ENCODE measurements at places on chromosomes 6 and 20. TPM values are rescaled to one million over a fixed set of nuclear protein-coding genes. Genes with fewer than 3 reads are reported as not detected.

DNA sequence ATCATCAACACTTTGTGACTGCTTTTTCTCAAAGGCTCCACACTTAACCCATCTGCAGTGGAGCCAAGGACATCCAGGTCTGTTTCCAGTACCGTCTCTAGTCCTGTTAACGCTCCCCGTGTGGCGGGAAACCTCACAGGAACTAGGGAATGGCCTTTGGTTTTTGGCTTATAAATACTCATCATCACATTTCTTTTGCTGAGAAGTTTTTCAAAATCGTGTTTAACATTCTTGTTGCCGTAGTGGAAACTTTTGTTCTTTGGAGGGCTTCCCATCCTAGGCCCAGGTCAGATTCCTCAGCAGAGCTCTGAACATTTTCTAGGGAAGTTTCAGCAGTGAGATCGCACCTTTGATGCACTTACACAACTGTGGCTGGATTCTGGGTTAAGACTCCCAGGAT, 24.6 kb downstream of the DAAM2 start:
- no peak for DNase-seq

DNA sequence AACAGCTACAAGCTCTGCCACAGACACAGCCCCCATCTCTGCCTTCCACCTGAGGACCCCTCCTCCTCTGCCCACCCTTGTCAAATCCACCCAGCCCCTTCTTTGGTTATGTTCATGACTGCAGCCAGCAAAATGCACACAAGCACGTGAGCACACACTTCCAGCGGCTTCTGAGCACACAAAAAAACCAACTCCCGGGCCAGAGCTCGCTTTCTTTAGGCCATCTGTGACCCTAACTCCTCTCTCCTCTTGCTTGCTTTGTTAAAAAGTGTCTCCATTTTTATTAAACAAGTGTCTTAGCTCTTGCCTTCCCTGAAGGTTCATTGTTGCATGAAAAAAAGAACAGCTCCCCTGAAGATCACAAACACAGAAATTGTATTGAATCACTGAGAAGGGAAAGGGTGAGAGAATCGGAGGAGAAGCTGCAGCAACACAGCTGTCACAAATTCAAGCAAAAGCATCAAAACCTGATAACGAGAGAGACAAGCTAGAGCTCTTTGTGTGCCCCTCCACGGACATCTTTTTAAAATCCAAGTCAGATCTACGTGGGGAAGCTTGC, 142.1 kb downstream of the CD83 start:
- no peak for DNase-seq

Gene RIPOR3
- 7.5 TPM for polyA plus RNA-seq

DNA sequence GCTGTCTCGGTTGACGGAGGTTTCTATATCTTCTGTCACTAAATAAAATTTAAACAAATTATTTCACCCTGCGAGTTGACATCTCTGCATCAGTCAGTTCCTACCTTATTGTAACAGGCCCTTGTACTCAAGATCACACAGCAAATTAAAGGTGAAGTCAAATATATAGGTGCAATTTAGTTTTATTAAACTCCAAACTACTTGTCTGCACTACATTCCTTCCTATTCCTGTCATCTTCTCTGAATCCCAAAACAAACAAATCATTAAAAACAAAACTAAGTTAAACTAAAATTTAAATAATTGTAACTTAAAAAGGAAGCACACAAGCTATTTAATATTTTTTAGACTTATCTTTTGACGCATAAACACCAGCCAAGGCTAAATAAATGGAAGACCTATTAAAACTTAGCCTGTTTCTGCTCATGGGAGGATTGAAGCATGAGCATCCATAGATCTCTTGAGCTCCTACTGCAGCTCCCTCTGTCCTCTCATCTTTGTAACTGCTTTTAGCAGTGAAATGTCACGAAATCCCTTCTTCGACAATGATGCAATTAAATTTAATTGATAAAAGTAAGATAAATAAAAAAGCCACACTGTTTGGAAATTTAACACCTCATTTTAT, 1152.3 kb upstream of the GJE1 start:
- DNase-seq = no peak

DNA sequence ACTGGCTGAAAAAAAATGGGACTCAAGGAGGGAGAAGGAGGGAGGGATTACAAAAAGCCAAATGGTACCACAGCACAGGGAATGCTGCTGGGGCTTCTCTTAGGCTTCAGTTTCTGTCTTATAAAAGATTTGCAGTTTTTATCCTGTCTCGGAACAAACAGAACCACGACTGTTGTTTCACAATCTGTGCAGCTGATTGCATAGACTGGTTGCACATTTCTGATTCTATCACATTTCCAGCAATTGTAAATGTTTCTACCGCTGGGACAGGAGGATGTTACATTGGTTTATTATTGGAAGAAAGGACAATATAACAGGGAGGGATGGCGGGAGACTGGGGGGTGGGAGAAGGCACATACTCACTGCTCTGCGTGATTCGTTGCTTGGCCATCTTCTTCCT, 73.5 kb upstream of the ARID1B start:
- no peak for DNase-seq

GRCh38 chr6:39527792-39528564, 197.2 kb downstream of the KIF6 start:
- DNase-seq = no peak

Measured in forelimb muscle (tissue), 1 donor.